ENCODE measurements at places on chromosomes 2 and 18.

GRCh38 chr2:3377279-3377611 is 373 bp downstream of the EIPR1 start:
- DNase-seq = no peak

GRCh38 chr18:43758734-43759133 is 481.4 kb upstream of the SYT4 start:
- DNase-seq = no peak

- DNase-seq = no peak
Observed at GRCh38 chr2:144548088-144548487, 28.2 kb upstream of the ZEB2 start.

- no peak for DNase-seq
Observed at GRCh38 chr2:163834841-163835240, 99.0 kb upstream of the FIGN start.

- DNase-seq = no peak
Observed at GRCh38 chr18:32909798-32910561, 137.2 kb upstream of the KLHL14 start.

- DNase-seq = no peak
Observed at GRCh38 chr2:145806546-145806945, 1286.6 kb upstream of the ZEB2 start.

DNA sequence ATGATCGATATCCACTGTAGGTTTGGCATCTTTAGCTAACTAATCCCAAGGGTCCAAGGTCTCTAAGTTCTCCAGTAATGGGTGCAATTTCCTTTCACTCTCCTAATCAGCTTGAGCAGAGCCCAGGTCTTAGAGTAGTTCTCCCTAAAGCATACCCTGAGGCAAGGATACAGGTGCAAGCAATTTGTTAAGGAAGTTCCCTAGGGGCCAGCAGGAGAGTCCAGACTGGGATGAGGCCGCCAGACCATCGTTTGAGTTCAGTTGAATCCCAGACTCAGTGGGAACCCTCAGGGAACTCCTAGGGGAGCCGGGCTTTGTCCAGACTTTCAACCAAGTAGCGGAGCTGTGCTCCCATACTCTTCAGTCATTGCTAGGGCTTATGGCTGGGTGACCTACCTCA is 835.4 kb upstream of the CDH2 start:
- DNase-seq = no peak

DNA sequence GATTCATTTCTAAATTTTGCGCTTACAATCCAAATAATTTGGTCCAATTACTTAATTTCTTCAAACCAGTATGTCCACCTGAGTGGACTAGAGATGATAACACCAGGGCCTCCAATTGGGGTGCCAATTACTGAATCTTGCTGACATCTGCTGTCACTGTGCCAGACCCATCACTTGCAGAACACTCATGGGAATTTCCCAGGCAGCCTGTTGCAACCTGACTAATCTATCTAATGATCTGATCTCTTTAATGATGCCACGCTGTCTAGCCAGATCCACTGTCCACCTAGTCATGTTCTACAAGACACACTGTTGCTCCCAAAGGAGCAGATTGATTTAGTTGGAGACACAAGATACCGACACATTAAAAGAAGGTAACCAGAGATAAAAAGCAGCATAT is 11.8 kb upstream of the LRP1B start:
- DNase-seq = no peak

DNA sequence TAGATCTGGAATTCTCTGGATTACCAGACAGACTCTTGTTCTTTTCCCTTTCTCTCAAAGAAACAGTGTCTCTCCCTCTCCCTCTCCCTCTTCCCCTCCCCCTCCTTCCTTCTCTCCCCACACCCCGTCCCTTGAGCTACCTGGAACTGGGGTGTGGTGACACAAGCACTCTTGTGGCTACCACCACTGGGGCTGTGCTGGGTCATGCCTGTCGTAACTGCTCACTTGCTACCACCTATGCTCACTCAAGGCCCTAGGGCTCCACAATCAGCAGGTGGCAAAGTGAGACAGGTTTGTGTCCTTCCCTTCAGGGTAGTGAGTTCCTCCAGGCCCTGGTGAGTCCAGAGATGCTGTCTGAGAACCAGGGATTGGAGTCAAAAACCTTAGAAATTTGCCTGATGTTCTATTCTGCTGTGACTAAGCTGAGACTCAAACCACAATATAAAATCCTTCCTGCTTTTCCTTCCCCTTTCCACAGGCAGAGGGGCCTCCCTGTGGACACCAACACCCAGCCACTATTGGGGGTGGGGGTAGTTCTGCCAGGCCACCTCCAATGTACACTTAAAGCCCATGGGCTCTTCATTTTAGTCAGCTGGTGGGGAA is 70.8 kb downstream of the OXER1 start:
- DNase-seq = no peak

- no peak for DNase-seq
Observed at GRCh38 chr2:36357847-36358659, 2.5 kb downstream of the CRIM1 start.
